ENCODE measurements at places on chromosomes 2 and 18.

GRCh38 chr2:227890495-227891079, 19.2 kb downstream of the DAW1 start:
- no peak for DNase-seq

DNA sequence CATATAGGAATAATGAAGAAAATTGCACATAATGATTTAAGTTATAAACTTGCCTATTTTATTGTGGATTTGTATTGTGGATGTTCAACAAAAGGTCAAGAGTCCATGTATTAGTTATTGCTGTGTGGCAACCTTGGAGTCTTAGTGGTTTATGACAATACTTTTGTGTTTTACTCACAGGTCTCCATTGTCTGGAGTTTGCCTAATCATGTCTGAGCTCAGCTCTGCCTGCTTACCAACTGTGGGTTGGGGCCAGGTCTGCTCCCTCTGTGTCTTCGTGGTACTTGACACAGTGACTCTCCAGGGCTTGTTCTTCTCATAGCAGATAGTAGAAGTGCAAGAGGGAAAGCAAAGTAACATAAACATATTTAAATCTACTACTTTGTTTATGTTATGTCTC, 382.5 kb downstream of the CBLN2 start:
- no peak for DNase-seq

DNA sequence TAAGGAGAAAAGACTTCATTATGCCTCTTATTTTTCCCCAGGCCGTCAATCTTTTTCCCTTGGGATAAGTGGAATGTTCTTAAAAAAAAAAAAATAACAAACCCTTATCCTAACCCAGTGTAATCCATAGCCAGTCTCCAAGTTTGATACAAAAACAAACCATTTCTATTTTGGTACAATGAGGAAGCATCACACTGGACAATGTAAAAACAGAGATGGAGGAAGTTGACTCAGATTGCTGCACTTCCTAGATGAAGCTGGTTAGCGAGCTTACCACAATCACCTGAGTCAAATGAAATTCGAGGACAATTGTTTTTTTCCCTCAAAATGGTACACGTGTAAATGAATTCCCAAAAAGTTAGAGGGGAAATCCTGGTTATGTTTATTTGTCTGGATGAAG, 259.7 kb downstream of the TCF4 start:
- no peak for DNase-seq

DNA sequence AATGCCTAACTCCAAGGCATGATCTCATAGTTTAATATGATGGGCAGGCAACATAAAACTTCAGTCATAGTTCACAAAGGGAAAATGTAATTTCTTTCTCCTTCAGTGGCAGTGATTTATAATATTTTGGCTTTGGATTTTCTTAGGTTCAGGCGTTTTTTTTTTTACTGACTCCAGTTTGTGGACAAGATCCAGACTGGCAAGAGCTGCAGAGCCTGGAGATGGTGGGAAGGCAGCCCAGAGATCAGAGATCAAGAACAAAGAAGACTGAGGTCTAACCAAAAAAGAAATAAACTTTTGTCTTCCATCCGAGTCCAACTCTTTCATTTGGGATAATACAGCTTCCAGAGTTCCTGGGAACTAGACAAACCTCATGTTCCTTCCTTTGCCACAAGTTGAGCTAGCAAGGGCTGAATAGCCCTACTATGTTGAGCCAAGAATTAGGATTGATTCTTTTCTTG, 215.3 kb upstream of the SETBP1 start:
- DNase-seq: no peak

- DNase-seq: no peak
These were observed 201.4 kb upstream of the SIX2 start for GRCh38 chr2:45210462-45211195.

DNA sequence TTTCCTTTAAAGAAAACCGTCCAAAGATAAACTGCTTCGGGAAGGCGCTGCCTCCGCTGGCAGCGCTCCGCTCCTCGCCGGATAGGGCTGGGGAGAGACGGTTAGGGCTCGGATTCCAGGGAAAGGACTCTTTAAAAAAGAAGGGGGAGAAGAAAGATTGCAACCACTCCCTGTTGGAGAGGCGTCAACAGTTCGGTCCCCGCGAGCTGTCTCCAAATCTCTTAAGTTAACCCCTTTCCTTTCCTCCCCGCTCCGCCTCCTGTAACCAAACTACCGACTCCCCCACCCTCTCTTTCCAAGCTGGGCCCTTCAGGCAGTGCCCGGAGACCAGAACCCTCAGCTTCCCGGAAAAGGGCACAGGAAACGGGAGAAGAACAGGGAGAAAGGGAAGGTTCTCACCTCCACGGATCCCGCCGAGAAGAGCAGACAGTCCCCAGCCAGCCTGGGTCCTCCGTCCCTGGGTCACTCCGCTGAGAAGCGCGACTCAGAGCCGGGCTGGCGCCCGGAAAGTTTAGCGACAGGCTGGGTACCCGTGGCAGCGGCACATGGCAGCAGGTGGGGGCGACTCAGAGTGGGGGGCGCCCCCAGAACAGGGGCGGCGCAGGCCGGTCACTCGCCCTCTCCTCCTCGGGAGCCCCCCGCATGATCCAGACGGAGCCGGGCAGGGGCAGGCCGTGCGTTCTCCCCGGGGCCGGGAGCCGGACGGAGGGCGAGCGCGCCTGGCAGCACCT, 675 bp downstream of the FZD5 start:
- no peak for DNase-seq

- DNase-seq: no peak
These were observed 65.0 kb downstream of the NOL4 start for GRCh38 chr18:34159691-34160185.

DNA sequence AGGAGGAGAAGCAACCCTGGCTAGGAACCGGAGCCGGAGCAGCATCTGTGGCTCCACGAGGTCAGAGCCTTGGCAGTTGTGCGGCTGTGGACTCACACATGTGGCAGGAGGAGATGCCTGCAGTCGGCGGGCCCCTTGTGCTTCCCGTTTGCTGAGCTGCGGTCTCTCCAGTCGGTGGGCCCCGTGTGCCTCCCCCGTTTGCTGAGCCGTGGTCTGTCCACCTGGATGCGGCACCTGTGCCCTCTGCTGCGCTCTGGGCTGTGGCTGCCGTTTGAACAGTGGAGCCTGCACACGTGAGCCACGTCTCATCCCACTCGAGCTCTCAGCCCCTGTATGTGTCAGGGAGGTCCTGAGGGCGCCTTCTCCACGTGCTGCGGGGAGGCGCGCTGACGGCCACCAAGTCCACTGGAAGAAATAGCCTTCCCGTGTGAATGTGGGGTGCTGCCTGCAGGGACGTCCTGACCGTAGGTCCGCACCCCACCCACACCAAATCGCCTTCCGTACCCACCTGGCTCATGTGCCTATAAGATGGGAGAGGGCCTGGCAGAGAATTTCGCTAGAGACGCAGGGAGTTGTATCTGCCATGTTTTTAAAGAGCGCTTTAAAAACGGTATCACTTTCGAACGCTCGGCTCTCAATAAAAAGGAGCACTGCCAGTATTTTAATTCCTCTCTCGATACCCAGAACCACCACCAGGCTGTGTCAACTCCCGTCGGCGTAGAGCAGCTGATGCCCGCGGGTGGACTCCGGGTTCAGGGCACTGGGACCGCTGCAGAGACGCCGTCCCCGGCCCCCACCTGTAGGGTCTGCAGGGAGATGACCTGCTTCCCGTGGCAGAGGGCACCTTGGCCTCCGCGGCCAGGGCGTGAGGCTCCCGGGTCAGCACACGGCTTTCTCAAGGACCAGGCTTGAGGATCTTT, 117.0 kb downstream of the NFATC1 start:
- DNase-seq: no peak

DNA sequence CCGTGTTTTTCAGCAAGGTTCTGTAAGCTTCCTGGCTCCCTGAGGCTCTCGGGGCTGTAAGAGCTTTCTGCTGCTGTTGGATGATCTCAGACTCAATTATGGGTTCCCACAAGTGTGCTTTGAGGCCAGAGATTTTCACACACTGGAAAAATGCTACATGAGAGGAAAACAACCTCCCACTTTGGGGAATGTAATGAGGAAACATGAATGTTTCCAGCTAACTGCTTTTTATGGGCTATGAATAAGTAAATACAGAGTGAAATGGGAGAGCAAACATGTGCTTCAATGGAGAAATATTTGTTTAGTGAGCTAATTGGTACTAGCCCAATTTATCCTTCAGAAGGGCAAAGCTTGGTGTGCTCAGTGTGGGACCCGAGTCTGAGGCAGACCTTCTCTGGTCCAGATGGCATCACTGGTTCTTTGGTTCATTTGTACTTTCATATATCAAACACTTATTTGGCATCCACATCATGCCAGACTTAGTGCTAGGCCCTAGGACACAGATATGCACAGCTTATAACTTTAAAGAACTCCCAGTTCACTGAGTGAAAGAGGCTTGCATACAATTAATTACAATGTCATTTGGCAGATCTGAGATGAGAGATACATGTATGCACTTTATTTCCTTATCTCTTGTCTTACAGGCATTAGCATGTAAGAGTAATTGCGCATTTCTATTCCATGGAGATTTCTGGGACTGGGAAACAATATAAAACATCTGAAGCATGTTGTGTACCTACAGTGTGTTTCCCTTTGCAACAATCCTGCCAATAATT, 248.8 kb downstream of the RDH14 start:
- no peak for DNase-seq

GRCh38 chr18:2617401-2617998, 38.0 kb upstream of the SMCHD1 start:
- DNase-seq: no peak

GRCh38 chr2:202491514-202491913, 115.4 kb downstream of the BMPR2 start:
- no peak for DNase-seq

- no peak for DNase-seq
These were observed 35.0 kb upstream of the CYP27A1 start for GRCh38 chr2:218746960-218747359.

DNA sequence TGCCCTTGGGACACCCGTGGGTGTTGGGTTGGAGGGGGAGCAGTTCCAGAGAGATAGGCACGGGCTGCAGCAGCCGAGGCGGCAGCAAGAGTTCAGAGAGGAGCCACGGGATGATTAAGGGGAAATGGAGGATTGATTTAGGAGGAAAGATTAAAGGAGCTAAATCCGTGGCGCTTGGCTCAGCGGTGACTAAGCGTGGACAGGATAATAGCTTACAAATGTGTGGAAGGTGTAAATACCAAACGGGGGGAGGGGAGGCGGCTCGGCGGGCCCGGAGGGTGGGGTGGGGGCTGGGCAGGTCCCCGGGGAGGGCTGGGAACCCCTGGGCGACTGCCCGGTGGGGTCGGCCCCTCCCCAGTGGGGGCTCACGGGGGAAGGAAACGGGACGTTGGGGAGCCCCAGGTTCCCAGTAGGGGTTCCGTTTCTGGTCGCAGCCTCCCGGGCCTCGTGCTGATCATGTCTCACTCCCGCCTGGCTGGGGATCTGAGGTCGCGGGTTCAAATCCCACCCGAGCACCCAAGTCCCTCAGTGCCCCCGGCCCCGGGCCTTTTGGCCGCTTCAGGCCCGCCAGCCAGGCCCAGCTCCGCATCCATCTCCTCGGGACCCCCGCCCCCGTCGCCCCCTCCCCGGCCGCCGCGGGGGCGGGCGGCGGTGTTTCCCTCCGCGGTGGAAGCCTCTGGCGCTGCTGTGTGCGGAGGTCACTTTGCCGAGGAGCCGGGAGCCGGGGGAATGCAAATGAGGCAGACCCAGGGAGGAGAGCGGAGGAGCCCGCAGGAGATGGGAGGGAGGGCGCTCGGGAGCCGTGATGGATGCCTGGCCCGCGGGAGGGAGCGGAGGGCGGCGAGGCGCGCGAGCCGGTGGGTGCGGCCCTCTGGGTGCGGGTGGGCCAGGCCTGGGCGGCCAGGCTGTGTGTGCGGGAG, 8.1 kb downstream of the ASIC4 start:
- DNase-seq: no peak

DNA sequence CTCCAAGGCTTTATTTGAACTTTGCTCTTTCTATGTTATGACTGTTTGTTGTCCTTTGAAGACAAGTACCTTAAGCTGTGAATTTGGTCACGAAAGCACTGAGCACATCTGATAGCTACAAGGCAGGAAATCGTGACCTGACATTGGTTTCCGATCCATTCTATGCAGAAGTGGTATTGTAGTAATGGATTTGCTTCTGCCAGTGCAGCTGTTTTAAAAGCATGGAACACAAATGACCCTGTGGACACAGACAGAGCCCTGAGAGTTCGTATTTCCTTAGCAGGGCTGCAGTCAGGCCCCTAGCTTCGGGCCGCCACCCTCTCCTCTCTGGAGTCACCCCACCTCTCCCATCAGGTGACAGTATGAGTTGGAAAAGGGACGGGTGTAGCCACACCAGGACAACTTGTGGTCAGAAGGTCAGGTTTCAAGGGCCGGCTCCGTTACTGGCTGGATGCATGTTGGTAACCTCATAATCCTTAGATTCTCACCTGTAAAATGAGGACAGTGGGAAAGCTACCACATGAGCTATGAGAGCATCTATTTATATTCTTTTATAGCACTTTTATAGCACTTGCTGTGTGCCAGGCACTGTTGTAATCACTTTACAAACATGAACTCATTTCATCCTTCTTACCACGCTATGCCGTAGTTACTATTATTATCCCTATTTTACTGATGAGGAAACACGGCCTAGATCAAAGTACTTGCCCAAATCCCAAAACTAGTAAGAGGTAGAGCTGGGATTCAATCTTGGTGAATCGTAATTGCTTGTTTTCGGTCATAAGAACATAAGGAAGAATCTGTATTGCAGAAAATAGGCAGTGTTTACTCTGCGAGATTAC, 70.2 kb downstream of the SPATS2L start:
- DNase-seq: no peak

DNA sequence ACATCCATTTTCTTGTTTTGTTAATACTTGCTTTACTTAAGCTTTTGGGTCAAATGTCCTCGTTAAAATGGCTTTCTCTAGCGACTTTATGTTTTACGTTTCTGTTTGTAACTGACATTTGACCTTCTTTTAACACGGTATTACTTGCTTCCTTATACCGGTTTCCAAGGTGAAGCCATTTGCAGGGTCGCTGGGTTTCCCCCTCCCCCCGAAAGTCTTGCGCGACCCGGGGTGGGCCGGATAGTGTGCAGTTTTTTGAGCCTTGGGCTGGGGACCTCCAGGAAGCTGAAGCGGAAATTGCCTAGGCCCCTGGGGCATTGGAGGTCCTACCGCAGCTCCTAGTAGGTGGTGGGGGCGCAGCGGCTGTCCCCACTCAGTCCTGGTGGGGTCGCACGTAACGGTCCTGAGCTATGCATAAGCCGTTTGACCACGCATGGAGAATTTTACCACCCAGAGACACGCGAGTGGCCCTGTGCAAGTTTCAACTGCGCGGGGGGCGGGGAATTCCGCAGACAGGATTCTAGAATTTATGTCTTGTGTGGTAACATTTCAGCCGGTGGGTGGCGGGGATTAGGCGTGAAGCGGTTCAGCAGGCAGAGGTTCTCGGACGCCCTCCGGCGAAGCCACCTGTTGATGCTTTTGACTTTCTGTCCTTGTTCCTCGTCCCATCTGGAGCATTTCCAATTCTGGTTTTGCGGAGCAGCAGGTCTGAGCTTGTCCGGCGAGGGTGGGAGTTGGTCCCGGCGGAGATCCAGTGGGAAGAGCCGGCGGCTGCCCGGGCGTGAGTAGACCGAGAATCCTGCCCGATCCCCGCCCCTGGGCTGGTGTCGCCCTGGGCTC, 2.4 kb downstream of the CFLAR start:
- DNase-seq: peak; percentile 43

DNA sequence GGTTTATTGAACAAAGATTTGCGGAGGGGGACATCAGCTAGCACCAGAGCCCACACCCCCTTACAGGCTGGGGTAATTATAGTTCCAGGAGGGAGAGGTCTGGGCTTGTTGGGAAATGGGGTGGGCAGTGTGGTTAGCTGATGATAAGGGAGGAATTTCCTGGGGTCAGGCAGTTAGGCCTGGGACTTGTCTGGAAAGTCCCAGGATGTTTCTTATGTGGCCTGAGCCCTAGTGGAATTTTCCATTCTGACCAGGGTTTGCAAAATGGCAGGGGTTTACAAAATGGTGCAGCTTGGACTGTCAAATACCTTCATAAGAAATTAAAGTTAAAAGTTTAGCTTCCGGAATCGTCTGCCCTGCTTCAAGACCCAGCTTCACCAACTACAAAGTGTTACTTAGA, 199.1 kb downstream of the FBXO15 start:
- DNase-seq: no peak
